ENCODE measurements at places on chromosomes 4 and X. TPM values are rescaled to one million over a fixed set of nuclear protein-coding genes. Genes with fewer than 3 reads are reported as not detected.

- no peak for DNase-seq
These were observed 10.7 kb downstream of the SGMS2 start for GRCh38 chr4:107835406-107835805.

Gene SYTL4
- 37.5 TPM for total RNA-seq

Gene CSAG1
- total RNA-seq: not detected

DNA sequence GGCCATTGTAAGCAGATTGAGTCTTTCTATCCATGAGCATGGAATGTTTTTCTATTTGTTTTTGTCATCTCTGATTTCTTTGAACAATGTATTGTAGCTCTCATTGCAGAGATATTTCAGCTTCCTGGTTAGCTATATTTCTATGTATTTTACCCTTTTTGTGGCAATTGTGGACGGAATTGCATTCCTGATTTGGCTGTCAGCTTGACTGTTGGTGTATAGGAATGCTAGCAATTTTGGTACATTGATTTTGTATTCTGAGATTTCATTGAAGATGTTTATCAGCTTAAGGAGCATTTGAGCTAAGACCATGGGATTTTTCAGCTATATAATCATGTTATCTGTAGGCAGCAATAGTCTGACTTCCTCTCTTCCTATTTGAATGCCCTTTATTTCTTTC is 154.6 kb downstream of the GUCY2F start:
- DNase-seq: no peak

- DNase-seq: no peak
These were observed 232.7 kb upstream of the GATB start for GRCh38 chr4:151993521-151993920.

DNA sequence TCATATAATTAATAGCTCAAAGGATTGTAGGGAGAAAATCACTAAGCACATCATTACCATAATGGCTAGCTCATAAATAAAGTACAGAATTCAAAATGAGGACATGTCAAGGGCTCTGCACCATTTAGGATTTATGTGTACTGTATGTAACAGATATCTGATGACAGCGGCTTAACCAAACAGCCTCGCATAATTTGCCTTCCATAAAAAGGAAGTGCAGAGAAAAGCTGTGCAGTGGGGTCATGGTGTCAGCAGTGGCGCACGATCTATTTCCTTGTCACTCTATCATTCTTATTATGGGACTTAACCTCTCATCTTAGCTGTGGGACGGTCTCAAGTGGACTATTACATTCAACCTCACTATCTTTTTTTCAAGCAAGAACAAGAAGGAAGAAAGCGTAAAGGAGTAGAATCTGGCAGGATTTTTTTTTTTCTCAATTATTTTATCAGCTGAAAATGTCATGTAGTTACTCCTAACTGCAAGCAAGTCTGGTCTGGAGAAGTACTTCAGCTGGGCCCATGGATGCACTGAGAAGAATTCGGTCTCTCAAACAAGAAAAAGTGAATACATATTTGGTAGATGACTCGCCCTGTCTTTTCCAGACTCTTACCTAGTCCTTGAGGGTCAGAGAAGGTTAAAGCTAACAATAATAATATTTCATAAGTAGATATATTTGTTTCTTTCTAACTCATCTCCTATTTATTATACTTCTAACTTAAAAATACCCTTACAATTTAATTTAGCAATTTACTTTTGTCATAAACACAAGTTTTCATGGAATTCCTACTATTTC is 94.6 kb downstream of the COX18 start:
- DNase-seq: peak; percentile 56

All from cardiac muscle cell (in vitro differentiated cells and primary cell).